ENCODE measurements at places on chromosomes 16 and 17. TPM values are rescaled to one million over a fixed set of nuclear protein-coding genes. Genes with fewer than 3 reads are reported as not detected.
A peak's percentile ranks its signal among the peaks of the same experiment; 100 is the strongest.

The PRR11 gene
- 0.28 TPM for polyA plus RNA-seq

- peak; percentile 71 for DNase-seq
Observed at GRCh38 chr17:82775001-82775823, 23.3 kb downstream of the TBCD start.

DNA sequence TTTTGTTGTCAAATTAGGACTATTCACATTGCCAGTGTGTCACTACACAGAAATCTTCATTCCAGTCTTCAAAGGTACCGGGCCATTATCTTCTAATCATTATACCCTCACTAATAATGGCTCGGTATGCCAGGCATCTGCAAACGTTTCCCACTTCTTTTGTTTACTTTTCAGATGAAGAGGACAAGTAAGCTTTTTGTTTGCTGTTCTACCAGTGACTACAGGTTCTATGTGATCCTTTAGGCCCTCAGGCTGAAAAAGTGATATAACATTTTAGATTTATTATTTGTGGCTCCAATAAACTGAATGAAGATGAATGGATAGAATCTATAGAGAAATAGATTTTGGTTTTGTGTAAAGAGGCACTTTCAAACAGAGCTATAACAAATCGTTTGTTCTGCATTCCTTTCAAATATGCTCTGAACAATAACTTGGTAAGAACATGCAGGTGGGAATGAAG is 403 bp upstream of the KRTAP3-1 start:
- no peak for DNase-seq

DNA sequence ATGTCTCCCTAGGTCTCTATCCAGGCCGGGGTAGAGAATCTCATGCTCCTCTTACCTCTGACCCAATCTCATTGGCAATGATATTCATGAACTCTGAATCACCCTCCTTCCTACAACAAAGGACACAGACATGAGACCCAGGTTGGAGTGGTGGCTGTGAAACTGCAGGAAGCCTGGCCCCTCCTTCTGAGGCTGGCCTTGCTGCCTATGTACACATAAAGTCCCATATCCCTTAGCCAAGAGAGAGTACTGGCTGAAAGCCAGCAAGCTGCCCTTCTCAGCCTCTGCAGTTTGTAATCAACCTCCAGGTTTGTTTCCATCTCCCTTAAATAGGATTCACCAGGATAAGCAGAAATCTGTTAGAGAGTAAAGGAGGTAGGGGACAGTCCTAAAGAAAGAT is 10.6 kb downstream of the AARSD1 start:
- no peak for DNase-seq

The C1QTNF8 gene
- not detected for polyA plus RNA-seq

GRCh38 chr17:19760746-19761145 is 12.6 kb upstream of the ALDH3A1 start:
- no peak for DNase-seq

- no peak for DNase-seq
Observed at GRCh38 chr17:36614933-36615332, 13.6 kb downstream of the MRM1 start.

DNA sequence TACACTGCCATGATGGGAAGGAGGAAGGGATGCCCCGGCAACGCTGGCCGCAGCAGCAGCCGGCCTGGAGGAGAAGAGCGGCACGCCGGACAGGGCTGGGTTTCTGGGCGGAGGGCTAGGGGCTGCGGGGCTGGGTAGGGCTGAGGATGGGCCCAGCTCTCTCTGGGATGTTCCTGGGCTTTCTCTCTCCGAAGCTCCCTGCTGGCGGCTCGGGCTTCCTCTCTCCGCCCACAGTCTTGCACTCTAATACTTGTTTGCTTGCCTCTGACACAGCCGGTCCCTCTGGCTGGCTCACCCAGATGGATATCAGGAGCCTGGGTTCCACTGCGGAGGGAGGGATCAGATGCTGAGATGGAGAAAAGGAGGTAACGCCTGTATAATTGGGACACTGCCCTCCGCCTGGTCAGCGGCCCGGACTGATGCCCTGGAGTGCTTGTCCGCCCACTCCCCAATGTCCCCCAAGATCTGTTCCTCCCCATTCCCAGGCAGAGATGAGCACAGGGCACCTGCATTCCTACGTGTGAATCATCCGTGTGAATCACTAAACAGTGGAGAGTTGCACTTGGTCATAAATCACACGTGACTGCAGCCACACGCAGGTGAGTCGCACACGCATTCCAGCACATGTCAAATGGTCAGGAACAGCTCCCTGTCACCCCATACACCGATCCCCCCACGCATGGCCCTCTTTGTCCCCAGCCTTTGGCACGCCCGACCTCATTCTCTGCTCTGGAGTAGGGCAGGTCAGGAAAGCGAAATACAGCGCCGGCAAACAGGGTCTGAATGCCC is at the start of gene ALOXE3:
Gene ALOXE3, minus strand, starts transcription at position 535 of the 789 bp plus-strand sequence. Its CDS starts 524 bp downstream, at position 11.
- no peak for DNase-seq

The METTL2A gene
- polyA plus RNA-seq = 28.3 TPM

The CCDC47 gene
- 125 TPM for polyA plus RNA-seq

GRCh38 chr16:23953476-23953875 is 117.7 kb downstream of the PRKCB start:
- DNase-seq = no peak

GRCh38 chr17:30586818-30587595 is 109.8 kb downstream of the GOSR1 start:
- DNase-seq = no peak

DNA sequence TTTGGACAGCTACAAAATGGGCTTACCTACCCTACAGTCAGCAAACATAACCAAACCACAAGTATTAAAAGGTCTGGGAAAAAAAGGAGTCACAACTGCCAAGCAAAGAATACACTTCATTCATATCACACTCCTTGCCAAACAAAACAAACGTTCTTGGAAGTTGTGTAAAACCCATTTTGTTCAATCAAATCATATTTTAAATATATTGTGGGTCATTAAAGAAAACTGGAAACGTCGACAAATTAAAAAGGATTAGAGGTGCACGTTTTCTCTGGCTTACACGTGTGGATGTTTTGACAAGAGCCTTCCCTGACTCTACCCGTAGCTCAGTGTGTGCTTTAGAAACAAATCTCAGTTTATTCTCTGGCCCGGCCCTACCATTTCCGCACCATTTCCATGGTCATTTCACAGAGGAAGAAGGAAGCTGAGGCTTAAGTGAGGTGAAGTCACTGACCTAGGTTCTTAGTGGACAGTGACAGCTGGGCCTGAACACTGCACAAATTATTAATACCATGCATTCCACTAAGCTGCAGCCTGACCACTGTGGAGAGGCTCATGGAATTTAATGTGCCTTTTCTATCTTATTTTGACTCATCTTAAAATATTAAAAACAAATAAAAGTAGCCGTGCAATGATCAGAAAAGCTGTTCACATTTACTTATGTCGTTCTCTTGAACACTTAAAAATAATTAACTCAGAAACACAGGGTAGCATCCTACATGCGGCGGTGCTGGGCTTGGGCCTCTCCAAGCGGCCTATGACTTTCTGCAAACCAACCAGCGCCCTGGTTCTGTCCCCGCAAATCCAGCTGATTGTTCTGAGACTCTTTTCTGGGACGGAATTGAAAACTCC is 968 bp downstream of the CEP112 start:
- no peak for DNase-seq

Measured in psoas muscle (tissue), 8 donors.